NCI-H748 treated with DMSO at 0.1 percent for 48 hours (cell line): ENCODE measurements at places on chromosomes 16 and 17.

- DNase-seq: peak; percentile 26
Observed at GRCh38 chr16:51151961-51152663, 1.0 kb upstream of the SALL1 start.

DNA sequence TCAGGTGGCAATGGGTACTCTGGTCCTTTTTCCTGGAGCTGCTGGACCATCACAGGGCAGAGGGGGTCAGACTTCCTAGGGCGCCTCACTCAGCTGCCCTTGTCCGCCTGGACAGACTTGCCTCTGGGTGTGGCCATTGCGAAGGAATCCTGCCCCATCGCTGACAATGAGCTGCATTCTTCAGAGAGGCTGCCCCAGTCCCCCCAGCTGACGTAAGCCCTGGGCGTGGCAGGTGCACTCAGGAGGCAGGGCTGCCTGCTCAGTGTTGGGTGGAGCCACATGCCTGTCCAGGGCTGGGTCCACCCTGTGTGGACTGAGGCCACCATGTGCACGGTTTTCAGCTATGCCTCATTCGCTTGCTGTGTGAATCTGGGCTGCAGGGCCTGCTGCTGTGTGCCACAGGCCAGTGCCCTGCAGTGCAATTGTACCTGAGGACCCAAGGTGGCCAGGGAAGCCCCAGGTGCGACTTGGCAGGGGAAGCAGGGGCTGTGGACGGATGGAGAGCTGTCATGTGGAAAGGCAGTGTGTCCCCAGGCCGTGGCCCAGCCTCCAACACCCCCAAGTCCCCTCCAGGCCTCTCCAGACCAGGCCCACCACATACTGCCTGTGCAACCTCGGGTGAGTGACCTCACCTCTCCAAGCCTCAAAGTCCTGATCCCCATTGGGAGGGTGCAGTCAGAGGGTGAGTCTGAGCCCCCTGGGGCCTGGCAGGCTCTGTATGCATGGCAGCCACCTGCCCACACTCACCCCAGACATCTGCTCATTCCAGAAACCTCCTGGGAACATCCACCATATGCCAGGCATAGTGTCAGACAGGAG, 14.0 kb upstream of the MPRIP start:
- DNase-seq: peak; percentile 17

- DNase-seq: no peak
Observed at GRCh38 chr16:9378876-9379275, 287.4 kb downstream of the HAPSTR1 start.

DNA sequence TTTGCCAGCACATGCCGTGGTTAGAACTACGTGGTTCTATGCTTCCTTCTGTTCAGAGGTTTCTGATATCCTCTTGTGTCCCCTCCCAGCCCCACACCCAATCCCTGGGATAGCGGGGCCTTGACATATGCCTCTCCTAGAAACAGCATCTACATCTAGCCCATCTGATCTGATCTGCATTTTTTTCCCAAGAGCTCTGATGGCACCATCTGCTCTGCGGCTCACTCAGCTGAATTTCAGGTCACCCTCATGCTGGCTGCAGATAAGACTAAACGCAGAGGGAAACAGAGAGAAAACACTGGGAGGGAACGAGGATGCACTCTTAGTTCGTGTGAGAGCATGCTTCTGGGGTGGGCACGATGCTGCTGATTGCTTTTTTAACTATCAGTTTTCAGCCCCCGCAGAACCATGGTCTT, 10.7 kb downstream of the WIPI1 start:
- no peak for DNase-seq

DNA sequence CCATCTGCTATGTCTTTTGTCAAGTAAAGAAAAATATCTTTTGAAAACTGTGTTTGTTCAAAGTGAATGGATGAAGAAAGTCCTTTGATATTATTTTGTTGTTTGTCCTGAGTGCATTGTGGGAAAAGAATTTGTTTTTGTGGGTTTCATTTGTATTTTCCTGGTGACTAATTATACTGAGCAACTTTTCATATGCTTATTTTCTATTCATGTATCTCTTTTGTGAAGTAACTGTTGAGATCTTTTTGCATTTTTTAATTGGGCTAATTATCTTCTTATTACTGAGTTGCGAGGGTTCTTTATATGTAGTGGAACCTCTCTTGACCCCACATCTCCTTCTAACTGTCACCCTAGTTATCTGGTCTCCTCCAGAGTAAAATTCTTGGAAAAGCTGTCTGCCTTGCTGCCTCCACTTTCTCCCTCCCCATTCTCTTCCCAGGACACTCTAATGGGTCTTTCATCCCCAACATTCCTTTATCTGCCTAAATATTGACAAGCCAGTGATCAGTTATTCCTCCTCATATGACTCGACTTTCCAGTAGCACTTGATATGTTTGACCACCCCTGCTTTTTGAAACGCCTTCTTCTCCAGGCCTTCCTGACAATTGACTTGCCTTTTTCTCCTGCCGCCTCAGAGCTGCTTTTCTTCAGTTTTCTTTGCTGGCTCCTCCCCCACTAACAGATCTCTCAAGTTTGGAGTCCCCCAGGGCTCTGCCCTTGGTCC, 117.6 kb upstream of the HAS3 start:
- DNase-seq: no peak

DNA sequence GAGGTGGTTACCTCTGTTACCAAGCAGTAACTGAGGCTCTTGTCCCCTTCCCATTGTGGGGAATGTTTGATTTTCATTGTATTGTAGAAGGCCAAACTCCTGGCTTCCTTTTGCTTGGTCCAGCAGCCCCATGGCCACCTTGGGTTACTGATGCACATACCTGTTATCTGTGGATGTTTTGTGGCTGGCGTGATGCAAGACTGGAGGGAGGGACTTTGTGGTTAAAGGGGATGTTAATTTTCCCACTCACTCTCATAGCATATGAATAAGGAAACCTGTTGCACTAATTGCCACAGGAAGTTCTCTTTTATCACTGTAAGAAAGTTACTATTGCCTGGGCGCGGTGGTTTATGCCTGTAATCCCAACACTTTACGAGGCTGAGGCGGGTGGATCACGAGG, 168.6 kb upstream of the HS3ST4 start:
- no peak for DNase-seq

DNA sequence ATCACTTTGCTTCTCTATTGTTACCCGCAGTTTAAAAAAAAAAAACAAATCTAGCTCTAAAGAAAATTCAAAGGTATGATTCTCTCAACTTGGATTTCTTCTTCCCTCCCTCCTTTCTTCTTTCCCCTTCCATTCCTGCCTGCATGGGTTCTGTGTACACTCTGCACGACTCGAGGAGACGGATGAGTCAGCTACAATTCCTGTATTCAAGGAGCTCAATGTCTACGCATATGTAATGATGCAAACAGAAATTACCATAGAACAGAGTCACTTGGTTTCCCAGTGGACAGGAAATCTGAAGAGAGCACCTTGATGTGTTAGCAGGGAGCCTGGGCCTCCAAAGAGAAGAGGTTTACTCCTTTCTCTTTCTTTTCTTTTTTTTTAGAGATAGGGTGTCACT, 92.3 kb downstream of the VPS53 start:
- DNase-seq: no peak

GRCh38 chr17:40064971-40065768, 2.4 kb downstream of the THRA start:
- no peak for DNase-seq

DNA sequence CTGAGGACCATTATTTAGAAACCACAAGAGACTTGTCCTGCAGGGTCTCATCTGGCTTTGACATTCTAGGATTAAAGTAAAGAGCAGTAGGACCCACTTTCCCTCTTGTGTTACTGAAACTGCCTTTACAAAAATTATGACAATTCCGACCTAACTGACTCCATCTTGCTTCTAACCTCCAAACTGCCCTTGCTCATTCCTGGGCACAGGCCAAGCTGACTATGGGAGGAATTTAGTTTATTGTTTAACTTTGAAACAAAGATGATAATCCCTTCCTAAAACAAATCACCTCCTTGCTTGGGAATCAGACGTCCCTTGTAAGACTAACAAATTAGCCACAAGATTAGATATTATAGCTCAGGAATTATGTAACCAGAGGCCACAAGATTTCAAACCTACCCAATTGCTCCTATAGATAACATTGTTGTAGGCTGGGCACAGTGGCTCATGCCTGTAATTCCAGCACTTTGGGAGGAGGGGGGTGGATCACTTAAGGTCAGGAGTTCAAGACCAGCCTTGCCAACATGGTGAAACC, 87.0 kb upstream of the FBXO47 start:
- DNase-seq: no peak

GRCh38 chr16:19338335-19338734, 52.8 kb downstream of the CLEC19A start:
- no peak for DNase-seq

GRCh38 chr17:18182978-18183333, 672 bp upstream of the ALKBH5 start:
- DNase-seq: peak; percentile 75

DNA sequence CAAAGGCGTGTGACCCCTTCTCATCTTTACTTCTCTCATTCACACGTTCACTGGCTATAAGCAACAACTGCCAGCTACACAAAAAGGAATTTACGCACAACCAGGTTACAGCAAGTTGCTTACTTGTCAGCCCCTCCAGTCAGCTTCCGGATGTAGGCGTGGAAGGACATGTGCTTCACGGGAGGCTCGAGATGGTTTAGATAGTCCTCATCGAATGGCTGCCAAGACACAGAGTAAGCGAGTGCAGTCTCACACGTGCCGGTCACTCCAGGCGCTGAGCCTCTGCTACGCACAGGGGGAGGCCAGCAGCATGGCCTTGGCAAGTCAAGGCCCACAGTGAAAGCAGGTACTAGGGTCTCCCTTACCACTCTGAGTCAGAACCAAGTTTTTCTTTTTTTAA, 28.3 kb downstream of the NPLOC4 start:
- DNase-seq: no peak
